ENCODE measurements at places on chromosomes 3 and 15.

GRCh38 chr15:99504071-99504822 is 61.5 kb upstream of the MEF2A start:
- DNase-seq = no peak

DNA sequence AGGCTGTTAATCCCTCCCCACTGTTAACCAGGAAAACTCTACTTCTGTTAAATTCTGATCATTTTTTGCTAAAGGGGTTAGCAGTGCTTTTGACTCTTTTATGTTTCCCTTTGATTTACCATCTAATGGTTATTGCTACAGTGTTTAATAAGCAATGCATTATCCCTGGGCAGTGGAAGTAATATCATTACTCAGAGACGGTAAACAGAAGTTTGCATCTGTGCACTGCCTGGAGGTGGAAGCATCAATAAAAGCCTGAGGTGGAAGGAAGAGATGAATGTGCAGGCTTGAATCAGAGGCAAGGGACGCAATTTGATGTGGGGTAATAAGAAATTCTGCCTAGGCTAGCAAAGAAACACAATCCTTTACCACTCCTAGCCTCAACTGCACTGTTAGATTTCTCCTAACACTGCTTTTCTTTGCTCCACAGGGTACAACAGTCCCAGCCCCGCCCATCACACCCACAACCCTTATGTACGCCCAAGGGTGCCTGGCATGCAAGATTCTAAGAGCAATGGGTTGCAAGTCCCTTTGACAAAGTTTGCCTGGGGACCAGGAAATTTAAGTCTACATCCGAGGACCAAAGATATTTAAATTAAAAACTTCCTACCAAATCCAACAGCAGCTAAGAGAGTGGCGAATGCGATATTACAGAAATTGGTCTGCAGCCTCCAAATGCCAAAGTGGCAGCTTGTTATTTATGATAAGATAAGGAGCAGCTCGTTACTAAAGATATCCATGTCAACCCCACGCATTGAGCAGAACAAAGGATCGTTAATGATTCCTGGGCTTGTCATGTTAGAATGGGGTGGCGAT is 261.4 kb downstream of the FHIT start:
- no peak for DNase-seq

- DNase-seq = no peak
Observed at GRCh38 chr15:62653122-62653521, 389.4 kb upstream of the TPM1 start.

DNA sequence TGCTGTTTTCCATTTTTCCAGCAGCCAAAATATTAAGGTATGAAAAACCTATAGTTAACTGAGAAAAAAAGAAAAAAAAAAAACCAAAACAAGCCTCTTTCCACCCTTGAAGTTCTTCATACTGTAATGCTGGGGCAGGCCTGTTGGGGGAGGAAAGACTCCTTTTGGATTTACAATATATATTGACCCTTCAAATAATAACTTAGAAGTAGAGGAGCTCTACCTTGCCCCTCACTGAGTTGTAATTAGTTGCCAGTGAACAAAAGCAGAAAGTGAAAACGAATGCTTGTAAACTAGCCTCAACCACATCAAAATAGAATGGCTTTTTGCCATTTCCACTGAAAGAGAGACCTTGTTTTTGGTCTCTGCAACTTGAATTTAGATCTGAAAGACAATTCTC is 326.6 kb downstream of the NR2F2 start:
- no peak for DNase-seq

GRCh38 chr3:123447749-123448517 is 957 bp downstream of the ADCY5 start:
- peak; percentile 69 for DNase-seq

DNA sequence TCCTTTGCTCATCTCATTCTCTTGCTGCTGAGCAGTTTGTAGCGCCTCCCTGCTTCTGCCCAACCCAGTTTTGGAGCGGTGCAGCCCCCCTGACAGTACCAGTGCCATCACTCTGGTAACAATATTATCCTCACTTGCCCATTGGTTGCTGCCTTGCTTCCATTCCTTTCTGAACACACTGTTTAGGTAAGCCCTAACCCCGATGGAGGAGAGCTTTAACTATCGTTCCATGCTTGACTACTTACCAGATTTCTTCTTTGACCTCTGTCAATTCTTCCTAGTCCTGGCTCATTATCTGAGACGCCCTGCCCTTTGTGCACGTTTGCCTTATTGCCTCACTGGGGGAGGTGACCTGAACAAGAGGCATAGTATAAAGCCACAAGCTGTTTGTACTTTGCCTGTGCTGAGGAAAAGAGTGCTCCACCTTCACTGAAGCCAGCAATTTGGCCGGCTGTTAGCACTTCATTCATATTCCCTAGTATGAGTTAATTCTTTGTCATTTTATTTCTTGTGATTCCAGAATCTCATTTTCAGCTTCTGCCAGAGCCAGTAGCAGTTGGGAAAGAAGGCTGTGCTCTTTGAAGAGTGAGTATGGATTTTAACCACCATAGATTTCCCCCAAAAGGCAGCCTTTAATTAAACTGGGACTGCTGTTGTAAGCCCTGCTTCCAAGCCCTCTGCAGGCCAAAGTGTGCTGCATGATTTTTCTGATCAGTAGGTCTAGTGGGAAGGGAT is 11.9 kb downstream of the ABHD6 start:
- DNase-seq = no peak

GRCh38 chr15:36645106-36645505 is 65.7 kb downstream of the CDIN1 start:
- DNase-seq = no peak

- DNase-seq = no peak
Observed at GRCh38 chr3:120853416-120853815, 54.6 kb upstream of the STXBP5L start.

- DNase-seq = no peak
Observed at GRCh38 chr3:127785711-127786265, 36.5 kb downstream of the MGLL start.

DNA sequence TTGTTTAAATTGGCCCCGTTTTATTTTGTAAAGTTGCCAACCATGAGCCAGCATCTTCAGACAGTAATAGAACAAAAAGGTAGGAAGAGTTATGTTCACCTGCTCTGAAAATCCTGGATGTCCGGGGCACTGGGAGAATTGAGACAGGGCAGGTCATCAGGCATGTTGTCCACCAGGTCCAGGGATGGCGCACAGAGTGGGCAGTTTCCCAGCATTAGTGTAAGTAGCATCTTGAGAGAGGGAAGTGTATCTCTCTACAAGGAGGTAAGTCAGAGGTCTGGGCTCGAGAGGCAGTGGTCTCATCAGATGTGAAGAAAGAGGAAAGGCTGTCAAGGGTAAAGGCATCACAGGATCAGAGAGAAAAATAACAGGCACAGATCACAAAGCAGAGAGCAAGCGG is 339.4 kb downstream of the CLSTN2 start:
- DNase-seq = no peak

DNA sequence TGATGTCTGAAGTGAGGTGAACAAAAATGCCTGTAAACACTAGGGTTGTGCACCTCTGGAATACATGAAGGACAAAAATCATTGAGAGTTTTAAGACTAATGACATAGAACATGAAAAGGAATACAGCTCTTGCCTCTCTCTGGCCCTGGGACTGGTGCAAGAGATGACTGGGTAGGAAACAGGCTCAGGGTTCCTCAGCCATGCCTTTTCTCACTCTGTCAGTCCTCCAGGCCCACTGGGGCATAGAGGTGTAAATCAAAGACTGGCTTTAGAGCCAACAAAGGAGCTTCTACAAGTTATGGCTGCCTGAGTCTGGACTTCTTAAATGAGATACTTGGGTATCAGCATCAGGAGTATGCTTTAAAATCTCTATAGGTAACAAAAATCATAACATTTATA is 554.7 kb upstream of the KCNMB2 start:
- DNase-seq = no peak

Measured in activated T-cell treated with anti-CD3 and anti-CD28 coated beads, Interleukin-2, amount 50 U/mL, for 24 hours (primary cell).